AG20443 (cell line): ENCODE measurements at places on chromosomes 5 and 9.
A peak's percentile ranks its signal among the peaks of the same experiment; 100 is the strongest.

DNA sequence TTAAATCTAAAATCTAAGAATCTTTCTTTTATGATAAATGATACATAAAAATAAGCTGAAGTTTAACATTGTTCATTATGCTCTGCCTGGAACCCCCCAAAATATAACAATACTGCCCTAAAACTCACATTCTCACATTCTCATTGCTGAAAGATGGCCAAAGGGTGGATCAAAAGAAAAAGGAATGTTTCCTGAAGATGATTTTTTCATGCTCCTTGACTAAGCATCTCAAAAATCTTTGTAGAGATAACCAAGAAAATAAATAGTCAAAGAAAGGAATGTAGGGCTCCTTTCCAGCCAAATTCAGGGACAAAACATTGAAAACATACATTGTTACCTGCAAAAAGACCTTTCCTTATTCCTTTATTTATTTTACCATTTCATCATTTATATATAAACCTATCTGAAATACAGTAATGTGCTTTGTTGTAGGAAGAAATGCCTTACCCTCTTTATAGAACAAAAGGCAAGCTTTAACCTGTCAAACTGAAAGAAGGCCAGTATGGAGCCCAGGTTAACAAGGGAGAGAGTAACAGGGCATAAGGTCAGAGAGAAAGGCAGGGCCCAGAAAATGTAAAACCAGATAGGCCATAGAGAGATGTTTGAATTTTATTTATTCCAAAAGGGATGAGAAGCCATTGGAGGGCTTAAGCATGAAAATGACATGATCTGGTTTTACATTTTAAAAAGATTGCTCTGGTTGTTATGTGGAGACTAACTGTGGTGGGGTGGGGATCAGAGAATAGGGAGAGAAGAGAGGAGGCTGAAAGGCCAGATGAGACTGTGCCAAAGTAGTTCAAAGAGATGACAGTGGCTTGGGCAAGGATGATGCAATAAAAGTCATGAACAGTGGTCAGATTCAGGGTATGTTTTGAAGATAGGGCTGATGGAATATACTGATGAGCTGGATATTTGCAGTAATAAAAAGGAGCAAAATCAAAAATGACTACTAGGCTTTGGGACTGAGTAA, 37.3 kb upstream of the CDK5RAP2 start:
- peak; percentile 50 for DNase-seq

GRCh38 chr9:127878001-127878651, 651 bp upstream of the AK1 start:
- DNase-seq, result no peak

DNA sequence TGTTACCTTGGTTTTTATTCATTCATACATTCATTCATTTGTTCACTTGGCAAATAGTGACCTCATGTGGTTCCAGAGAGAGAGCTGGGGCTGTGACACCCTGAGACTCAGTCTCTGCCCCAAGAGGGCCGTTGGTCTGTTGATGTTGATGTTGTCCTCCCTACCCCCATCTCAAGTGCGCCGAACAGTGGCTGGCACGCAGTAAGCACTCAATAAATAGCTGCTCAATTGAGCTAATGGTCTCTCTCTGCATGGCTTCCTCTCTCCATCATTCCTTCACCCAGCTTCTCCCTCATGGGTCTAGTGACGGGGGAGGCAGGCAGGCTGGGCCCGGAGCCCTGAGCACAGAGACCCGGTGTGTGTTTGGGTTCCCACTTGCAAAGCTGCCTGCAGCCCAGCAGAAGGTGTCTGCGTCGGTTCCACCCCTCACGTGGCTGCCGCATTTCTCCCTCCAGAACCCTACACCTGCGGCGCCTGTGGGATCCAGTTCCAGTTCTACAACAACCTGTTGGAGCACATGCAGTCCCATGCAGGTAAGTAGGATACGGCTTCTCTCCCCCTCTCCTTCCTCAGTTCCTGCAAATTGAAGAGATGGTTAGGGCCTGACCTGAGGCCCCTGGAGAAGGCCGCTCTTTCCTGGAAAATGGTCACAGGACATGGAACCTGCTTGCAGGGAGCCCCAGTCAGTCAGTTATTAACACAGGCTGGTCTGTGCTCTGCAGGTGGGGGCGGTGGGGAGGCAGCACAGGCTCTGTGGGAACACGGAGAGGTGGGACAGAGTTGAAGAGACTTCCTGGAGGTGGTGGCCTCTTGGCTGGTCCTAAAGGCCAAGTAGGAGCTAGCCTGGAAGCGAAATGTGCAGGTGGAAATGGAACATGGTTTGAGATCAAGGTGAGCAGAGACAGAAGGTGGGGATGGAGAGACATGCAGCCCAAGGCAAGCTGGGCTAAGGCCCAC, 42.0 kb downstream of the AMBP start:
- peak; percentile 3 for DNase-seq

GRCh38 chr5:1669276-1670155, 130.1 kb downstream of the MRPL36 start:
- DNase-seq, result no peak

DNA sequence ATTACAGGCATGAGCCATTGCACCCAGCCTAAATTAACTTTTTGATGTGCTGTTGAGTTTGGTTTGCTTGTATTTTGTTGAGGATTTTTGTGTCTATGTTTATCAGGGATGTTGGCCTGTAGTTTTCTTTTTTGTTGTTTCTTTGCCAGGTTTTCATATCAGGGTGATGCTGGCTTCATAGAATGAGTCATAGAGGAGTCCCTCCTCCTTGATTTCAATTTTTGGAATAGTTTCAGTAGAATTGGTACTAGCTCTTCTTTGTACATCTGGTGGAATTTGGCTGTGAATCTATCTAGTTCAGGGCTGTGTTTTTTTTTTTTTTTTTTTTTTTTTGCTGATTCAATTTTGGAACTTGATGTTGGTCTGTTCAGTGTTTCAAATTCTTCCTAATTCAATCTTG, 1164.3 kb upstream of the DMAC1 start:
- no peak for DNase-seq

DNA sequence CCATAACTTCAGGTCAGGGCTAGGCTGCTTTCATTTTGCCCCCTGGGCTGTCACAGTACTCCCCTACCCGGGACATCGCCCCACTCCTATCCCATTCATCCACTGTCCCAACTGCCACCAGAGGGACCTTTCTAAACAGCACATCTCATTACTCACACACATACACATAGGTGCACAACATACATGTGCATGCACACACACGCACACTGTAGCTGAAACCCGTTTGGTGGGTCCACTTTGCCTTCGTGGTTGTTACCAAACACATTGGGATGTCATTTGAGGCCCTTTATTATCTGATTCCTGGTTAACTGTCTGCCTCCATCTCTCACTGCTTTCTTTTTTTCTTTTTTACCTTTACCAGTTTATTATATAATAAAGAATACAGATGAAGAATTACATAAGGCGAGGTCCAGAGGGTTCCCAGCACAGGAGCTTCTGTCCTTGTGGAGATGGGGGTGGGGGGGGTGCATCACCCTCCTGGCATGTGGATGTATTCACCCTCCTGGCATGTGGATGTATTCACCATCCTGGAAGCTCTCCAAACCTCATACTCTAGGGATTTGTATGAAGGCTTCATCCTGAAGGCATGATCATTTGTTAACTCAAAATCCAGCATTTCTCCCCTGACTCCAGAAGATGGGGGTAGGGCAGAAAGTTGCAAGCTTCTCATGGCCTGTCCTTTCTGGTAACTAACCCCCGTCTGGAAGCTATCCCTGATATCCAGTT, 186.0 kb downstream of the GOLPH3 start:
- peak; percentile 61 for DNase-seq

DNA sequence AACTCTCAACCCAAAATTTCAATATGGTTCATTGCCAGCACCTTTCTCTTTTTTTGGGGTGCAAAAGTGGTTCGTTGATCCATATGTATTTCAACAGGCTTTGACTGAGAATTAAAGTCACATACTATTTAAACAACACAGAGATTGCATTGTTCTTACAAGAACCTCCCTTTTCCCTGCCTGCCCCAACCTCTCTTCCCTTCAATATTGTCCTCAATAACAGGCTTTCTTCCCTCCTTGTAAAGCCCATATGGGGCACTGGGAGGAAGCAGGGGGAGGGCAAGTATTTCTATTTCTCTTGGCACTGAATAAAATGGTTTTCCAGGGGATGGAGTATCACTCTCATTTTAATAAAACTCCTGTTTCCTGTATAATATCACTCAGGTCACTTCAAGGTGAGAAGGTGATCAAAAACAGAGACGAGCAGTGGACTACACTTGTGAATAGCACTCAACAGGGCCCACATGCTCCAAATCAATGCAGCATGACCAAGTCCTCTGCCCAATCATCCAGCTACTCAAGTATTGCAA, 65.1 kb downstream of the EFNA5 start:
- no peak for DNase-seq

DNA sequence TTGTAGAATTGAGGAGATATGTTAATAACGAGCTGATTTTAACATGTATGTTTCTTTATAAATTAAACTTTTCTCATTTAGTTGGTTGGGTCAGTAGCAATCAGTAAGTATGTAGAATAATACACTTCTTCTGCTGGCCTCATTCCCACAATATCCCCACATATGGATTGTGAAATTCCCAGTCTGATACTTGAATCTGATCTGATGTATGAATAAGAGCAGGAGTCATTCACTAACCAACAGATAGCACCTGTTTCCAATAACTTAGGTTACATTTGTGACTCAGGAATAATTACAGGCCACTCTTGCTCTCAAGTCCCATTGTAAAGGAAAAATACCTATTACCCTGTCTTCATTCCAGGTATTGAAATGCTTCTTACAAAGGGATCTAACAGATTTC, 23.9 kb downstream of the SLC36A1 start:
- no peak for DNase-seq

DNA sequence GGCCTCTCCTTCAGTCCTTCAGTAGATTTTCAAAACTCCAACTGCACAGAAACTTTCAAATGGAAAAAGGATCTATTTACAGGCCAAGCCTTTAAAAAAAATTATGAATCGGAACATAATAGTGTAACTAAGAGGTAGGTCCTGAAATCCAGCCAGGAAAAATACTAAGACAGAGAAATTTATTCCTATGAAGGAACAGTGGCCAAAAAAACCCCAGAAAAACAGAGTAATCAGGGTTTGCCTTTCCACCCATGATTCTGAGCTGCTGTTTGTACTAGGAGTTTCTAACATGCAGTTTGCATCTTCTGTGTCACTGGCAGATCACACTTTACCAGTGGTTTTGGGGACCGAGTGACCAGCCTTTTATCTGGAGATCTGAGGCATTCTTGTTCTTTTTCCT, 93.1 kb upstream of the TMED7 start:
- DNase-seq, result no peak

DNA sequence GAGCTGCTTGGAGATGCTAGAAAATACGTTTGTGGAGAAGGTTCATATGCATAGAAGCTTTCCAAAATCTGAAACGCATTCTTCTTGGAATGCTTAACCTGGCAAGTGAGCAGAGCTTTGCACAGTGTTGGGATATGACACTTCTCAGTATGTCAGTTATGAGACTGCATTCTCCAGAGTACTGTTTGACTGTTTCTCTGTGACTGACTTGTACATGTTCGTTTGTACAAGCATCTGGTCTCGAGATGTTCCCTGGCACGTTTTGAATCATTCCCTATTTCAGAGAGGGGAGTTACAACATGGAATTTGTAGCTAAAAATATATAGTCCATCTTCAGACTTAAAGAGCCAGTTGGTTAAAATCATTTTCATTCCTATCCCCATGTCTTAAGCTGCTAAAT, 272.4 kb downstream of the ARRDC3 start:
- DNase-seq, result peak; percentile 57

- peak; percentile 51 for DNase-seq
Observed at GRCh38 chr9:129336601-129337331, 158.7 kb upstream of the IER5L start.

DNA sequence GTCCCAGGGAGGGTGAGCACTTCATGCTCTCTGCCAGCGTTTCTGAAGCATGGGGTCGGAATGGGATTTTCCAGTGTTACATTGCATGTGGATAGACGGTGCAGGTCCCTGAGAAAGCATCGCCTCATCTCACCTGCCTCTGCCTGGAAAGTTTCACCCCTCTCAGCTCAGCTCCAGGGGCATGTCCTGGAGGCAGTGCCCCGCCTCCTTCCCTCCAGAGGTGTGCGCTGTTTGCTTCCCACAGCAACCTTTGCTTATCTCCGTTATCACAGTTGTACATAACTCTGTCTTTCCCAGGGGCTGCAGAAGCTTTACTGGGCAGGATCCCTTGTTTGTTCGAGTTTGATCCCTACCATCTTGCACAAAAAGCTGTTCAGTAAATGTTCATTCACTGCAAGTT, 10.7 kb upstream of the CREBRF start:
- DNase-seq, result no peak

DNA sequence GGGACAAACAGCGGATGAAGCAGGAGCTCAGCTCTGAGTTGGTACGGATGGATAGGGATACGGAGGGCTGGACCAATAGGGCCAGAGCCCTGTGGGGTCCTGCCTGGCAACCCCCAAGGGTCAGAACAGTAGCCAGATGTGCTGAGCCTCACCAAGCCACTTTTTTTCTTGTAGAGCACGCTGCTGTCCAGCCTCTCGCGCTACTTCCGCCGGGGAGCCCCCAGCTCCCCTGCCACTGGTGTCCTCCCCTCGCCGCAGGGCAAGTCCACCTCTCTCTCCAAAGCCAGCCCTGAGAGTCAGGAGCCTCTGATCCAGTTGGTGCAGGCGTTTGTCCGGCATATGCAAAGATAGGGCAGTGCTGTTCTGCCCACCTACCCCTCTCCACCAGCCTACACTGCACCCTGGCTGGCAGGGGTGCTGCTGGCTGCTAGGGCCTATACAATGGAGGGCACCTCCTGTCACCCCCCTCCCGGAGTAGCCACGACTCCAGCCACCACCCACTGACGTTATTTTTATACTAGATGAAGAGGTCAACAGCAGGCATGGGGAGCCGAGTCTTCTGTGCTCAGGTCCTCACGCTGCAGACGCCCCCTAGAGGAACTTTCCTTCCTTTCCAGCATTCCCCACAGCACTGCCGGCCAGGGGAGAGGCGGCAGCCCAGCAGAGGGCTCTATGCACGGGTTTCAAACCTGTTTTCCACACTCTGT, 21.6 kb downstream of the SH3GLB2 start:
- DNase-seq, result peak; percentile 93

DNA sequence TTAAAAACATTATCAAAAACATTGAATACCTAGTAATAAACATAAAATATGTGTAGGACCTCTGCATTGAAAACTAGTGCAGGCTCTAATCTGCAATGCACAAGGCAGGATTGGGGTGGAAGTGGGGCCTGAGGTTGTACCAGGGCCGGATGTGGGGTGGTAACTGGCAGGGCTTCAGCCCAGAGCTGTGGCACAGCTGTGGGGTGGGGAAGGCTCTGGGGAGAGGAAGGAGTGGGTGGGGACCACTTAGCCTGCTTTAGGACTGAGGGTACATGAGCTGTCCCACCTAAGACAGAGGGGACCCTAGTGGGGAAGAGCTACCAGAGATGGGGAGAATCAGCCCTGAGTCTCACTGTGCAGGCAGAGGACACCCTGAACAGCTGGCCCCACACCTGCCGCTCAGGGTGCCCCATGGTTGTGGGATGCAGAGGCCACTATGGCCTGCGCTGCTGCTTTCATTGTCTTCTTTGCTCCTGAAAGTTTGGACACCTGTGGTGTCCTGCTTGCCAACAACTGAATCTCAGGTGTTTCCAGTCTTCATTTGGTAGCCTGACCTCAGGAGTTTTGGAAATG, 311.4 kb downstream of the TLE4 start:
- DNase-seq, result no peak

- no peak for DNase-seq
Observed at GRCh38 chr5:103513701-103514100, 48.9 kb downstream of the NUDT12 start.
